ENCODE measurements at places on chromosomes 6 and 20.

DNA sequence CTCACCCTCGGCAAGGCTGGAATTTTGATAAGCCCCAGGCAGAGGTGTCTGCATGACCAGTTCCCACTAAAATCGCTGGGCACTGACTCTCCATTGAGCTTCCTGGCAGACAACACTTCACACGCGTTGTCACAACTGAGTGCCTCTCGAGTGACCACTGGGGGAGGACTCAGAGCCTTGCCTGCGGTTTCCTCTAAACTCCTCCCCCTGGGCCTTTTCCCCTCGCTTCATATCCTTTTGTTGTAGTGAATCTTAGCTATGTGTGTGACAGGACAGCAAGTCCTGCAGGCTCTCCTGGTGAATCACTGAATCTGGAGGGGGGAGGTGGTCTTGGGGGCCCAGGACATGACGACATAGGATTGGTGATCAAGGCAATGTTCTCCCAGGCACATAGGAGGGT lies 670.8 kb downstream of the PRKN start:
- no peak for DNase-seq

- DNase-seq, result no peak
Observed at GRCh38 chr6:170018936-170019817, 267.8 kb downstream of the ERMARD start.

DNA sequence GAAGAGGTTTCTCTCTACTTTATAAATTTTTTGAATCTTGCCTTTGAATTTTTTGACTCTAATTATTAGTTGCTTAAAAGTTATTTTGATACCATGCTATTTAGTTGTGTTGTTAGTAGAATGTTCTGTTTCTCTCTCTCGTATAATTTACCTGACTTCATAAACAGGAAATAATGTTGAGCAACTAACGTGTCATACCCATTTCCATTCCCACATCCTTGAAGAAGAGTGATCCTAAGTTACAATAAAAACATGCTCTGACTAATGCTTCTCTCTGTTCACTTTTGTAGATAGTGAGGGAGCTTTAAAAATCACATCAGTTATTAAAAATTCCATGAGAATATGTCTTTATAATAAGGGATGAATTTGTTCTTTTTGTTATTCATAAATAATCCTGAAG lies 69.7 kb downstream of the SAMD5 start:
- no peak for DNase-seq

- DNase-seq, result no peak
Observed at GRCh38 chr6:167350275-167350696, 25.4 kb downstream of the TTLL2 start.
